ENCODE measurements at places on chromosomes 4 and X.

DNA sequence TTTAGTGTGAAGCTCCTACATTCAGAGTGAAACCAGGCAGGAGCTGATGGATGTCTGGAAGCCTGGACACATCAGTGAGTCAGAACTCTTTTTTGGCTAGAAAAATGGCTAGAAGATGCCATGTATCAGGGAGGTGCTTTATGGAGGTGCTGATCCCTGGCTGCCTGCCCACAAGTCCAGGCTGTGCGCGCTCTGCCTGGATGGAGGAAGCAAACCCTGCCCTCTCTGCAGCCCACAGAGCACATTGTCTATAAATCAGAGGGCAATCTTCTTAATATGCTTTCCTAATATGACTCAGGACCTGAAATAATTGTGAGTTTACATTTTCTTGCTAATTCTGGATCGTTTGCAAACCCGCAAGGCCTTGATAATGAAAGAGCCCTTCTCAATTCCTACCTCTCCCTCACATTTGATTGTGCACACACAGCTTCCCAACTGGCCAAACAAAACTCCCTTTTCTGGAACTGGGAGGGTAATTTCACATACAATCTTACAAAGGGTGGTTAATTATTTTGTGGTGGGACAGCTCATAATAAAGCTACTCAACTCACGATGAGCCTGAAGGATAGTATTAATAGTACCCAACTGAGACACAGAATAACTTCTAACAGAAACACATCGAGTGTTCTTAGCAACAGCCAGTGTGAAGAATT, 11.7 kb downstream of the MFAP3L start:
- DNase-seq: no peak

- no peak for DNase-seq
Observed at GRCh38 chr4:154305616-154306015, 186.0 kb downstream of the DCHS2 start.

DNA sequence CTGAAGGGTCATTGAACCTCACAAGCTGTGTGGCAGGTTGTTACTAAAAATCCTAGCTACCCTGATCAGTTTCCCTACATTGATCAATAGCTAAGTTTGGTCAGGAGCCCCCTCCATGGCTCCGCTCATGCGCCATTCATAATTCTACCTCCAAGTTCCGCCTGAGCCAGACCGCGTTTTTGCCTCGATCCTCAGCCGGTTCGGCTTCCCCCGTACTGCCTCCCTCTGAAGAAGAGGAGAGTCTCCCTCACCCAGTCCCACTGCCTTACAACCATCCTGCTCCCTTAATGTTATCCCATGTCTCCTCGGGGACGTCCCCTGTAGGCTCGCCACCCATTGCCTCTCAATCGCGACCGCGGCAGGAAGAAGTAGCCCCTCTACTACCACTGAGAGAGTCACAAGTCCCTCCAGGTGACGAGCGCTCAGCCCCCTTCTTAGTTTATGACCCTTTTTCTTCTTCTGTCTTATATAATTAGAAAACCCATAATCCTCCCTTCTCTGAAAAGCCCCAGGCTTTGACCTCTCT, 158.2 kb downstream of the DEFB131A start:
- DNase-seq: no peak

- DNase-seq: no peak
Observed at GRCh38 chrX:38646129-38646528, 84.8 kb downstream of the TSPAN7 start.

DNA sequence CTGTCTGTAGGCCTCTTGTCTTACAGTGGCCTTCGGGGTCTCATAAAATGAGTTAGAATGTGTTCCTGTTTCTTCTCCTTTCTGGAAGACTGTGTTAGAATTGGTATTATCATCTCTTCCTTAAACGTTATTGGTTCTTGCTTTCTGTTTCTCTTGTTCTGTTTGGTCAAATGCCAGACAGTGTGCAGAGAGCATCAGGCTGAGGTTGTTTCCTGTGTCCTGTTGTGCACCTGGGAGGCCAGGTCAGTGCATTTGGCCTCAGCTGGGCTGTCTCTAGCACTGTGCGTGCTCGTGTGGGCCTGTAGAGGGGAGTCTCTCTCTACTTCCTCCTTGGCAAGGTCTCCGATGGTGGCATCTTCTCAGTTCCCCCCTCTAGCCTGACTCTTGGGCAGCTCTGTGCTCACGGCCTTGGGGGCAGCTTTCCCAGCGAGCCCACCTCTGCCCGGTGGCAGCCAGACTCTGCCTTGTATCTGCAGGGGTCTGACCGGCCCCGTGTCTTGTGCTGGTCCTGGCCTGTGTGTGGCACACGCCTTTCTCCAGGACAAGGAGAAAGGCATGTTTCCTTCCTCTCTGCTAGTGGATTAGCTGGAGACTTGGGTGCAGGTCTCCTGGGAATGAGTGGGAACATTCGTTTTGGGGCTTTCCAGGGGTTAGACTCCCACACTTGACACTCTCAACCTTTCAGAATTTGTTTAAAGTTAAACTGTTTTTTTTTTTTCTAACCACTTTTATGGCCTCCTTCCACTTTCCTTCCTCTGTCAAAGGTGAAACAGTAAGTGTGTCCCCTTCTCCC, 62.3 kb downstream of the FAM193A start:
- DNase-seq: no peak

DNA sequence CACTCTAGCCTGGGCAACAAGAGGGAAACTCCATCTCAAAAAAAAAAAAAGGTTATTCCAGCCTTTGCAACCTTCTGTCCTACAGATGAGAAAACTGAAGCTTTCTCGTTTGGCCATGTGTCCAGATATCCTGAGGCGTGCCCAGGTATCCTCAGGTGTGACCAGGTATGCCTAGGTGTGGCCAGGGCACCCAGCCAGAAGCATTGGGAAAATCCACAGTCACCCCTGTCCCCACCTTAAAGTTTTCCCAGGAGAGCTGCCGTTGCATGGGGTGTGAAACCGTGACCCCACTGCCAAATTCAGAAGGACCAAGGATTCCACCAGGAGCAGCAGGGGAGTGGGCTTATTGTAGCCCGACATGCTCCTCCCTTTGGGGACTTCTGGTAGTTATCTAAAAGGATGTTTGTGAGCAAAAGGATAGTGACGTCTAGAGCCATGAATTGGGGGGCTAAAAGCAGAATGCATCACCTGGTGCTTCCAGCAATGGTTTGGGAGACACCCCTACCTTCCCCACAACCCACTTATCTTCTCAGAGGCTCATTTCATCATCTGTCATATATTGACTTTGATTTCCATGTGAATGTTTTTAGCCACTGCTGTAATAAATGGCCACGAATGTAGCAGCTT, 4.0 kb upstream of the DHRSX start:
- no peak for DNase-seq

DNA sequence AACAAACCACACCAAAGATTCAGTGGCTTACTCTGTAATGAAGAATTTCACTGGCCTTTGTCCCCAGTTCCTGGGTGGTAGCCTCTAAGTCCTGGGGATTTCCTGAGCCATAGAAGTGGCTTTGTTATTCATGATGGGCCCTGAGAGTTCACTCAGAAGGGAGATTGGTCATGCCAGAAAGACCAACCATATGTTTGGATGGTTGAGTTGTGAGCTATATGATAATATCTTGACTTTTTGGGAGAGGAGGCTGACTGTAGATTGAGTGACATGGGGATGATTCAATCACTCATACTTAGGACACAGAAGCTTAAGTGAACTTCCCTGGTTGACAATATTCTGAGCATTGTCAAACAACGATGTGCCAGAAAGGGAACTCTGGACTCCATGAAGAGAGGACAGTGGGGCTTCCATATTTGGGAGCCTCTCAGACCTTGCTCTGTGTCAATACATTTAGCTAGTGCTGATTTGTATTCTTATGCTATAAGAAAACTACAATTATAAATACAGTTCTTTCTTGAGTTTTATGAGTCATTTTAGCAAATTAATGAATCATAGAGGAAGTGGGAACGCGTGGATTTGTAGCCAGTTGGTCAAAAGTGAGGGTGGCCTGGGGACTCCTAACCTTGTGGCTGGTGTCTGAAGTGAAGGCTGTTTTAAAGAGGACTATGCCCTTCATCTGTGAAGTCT, 392.0 kb downstream of the GBA3 start:
- no peak for DNase-seq

DNA sequence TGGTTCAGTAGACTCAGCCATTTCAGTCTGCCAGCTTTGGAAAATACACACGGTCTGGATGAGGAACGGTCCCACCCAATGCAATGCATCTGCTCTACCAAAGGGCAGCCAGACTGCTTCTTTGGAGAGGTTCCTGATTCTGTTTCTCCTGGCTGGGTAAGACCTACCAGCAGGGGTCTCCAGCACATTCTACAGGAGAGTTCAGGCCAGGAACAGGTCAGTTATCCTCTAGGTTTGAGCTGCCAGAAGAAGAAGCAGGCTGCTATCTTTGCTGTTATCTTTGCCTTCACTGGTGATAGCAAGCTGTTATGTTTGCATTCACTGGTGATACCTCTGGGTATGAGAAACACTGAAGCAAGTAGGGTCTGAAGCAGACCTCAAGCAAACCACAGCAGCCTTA, 45.5 kb upstream of the PBDC1 start:
- DNase-seq: no peak

- no peak for DNase-seq
Observed at GRCh38 chr4:155929833-155930232, 23.8 kb downstream of the CTSO start.

DNA sequence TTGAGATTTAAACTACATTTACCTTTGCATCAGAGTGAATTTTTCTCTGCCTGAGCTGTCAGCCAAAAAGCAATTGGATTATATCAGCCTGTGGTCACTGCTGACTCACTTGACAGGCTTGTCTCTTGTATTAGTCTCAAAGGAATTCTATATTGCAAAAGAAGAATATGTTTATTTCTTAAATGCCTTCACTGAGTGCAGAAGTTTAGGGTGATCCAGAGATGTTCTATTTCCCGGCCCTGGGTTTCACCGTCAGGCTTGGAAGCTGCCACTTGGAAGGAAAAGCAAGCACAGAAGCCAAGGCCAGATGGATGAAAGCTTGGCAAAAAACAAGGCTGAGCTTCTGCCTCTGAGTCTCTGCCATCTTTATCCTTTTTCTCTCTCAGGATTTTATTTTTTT, 80.9 kb downstream of the FAM114A1 start:
- DNase-seq: no peak

DNA sequence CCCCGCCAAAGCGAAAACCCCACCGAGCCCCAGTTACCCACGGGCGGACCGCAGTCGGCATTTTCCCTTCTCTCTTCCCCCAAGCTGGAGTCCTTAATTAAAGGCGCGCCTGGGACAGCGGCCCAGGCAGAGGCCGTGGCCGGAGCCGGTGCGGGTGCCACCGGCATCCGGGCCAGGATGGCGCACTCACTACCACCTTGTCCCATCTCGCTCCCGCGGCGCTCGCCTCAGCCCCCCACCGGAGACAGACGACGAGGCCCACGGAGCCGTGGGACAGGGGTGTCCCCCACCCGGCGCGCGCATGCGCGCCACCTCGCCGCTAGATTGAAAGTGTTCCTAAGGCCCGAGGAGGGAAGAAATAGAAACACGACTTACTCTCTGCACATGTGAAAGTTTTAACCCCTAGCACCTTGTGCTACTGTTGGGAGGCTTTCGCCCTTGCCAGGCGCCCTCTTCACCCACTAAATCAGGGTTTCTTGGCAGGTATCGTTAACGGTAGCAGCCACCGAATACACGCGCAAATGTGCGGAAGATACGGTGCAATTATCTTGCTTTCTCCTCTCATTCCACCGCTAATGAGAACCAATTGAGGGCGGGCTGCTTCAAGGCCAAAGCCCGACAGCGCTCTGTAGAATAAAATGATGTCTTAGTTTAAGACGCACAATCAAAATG, 64.3 kb upstream of the CCDC160 start:
- DNase-seq: peak; percentile 31

DNA sequence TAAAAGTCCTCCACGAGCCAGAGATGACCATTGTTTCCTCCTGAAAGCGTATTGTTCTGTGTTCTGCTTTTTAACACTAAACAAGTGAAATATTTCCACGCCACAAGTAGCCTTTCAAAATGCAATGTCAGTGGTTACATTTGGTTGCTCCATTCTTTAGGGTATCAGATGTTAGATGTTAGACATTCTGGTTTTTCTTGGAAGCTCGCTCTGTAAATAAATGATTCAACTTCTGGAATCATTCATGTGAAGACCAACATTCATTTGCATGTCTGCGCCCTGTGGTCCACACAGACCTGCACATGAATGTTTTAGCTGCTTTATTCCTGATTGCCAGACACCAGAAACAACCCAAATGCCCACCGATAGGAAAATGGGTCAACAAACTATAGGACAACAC, 38.0 kb upstream of the HELT start:
- DNase-seq: no peak

- DNase-seq: no peak
Observed at GRCh38 chrX:103635436-103635835, 6.7 kb downstream of the TCEAL1 start.

DNA sequence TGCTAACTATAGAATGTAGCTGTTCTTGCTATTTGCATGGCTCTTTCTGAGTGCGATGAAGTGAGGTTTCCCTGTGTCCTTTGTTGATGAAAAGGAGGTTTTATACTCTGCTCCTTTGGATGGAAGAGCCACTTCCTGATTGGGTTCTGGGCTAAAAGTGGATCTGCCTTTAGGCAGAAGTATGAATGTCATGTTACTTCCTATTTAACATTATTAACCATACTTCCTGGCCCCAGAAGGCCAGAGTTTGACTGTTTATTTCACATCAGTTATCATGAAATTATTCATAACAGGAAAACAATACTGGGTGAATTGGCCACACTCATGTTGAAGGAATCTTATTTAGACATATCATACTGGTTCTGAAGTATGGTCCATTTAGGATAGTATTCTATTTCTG, 386.2 kb downstream of the PCDH7 start:
- no peak for DNase-seq

DNA sequence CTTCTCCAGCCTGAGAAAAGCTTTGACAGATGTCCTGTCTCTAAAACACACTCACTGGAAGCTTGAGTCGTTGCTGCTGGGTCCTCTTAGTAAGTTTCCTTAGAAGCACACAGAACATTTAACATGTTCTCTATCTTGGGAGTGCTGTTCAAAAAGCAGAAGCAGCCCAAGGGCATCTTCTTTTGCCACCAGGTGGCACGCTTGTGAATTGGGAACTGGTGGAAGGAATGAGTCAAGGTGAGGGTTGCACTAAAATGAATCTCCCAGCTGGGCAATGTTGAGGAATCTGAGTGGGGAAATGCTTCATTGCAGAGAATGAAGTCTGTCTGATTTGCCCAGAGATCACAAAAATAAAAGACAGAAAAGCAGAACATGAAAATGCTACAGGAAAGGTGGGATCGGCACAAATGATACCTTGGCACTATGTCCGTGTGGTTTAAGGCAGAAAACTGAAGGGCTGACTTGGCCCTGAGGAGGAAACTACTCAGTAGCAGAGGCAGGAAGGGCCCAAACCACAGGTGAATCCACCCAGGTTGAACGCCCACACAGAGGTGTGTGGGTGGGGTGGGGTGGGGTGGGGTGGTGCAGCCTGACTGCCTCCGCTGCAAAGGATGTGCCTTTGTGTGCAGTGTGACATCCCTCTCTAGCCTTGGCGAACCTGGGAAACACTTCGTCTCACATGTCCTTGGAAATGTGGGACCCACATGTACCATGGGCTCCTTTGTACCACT, 26.0 kb downstream of the KIT start:
- no peak for DNase-seq

- DNase-seq: no peak
Observed at GRCh38 chr4:88814043-88814617, 116.5 kb upstream of the NAP1L5 start.

- DNase-seq: no peak
Observed at GRCh38 chrX:152635941-152636340, 1.8 kb upstream of the GABRQ start.

GRCh38 chr4:101807351-101807750, 16.8 kb downstream of the BANK1 start:
- DNase-seq: no peak
